ENCODE measurements at places on chromosomes 11 and 22.
A peak's percentile ranks its signal among the peaks of the same experiment; 100 is the strongest.

GRCh38 chr11:64762277-64762673 lies 2.5 kb upstream of the PYGM start:
- no peak for DNase-seq

DNA sequence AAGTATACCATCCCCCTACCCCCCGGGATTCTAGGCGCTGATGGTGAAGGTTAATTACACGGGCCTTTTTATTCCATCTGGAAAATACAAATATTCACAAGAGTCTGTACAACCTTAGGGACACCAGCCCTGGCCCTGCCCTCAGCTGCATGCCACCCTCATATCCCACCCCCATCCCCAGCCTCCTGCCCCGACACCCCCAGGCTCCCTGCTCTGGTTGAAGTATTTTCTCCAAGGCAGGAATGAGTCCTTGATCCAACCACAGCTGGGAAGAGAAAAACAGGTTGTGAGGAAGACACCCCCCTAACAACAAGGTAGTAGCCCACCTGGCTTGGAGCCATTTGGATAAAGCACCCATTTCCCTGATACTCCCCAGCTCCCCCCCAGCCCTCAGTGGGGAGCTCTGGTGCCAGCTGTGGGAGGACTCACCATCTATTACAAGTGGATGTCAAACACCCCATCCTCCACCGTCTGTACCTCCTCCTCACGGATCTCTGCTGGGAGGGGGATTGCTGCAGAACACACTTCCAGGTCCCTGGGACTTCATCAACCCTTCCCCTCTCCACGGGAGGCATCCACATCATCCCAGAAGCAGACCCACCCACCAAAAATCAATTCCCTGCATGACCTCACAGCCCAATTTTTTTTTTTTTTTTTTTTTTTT lies 4.0 kb upstream of the NRXN2 start:
- DNase-seq, result no peak

DNA sequence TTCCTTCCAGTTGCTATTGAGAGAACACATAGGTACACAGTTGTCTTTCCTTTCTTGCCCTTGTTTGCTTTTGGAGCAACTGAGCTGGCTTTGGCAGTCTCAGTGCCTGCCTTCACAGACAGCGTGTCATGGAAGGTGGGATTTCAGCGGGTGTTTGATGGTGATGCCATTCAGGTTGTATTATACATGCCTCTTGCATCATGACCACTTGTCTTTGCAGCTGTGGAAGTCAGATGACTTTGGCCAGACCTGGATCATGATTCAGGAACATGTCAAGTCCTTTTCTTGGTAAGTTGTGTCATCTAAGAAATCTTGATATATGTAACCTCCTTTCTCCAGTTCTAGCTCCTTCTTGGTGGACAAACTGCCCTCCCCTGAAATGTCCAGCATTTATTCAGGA lies 37.1 kb upstream of the SORL1-AS1 start:
- peak; percentile 3 for DNase-seq

- no peak for DNase-seq
These were observed 537.4 kb downstream of the TMEM135 start for GRCh38 chr11:87575088-87575487.

- no peak for DNase-seq
These were observed at the start of gene CALCB for GRCh38 chr11:15073361-15074205. TSS of gene CALCB (plus strand) at chr11:15073593. CDS start at chr11:15074719, 1,126 bp downstream.

DNA sequence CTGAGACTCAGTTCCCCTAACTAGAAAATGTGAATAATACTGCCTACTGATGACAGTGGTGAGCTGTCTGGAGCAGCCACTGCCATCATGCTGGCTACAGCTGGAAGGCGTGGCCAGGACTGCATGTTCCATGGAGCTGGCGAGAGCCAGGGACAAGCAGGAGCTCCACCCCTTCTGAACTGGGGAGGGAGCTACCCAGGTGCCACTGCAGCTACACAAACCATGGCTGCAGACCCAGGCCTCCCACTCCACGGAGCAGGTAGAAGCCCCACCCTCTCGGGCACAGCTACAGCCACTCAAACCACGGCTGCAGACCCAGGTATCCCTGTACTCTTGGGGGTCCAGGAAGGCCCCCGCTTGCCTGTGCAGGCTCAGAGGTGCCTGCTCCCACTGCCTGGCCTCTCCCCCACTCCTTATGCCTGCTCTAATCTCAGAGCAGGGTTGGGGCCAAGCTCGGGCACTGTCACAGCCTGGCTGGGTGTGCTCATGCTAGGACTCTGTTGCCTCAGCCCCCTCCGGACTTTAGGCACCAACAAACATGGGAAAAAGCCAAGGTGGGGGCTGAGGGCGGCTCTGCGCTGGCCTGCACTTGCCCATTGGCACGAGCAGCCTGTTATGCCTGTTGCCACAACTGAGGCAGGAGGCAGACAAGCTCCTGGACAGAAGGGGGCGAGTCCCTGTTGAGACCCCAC lies 51.7 kb downstream of the RAB30 start:
- DNase-seq, result no peak

- DNase-seq, result peak; percentile 27
These were observed 217.4 kb downstream of the SBF2 start for GRCh38 chr11:10076458-10077141.

DNA sequence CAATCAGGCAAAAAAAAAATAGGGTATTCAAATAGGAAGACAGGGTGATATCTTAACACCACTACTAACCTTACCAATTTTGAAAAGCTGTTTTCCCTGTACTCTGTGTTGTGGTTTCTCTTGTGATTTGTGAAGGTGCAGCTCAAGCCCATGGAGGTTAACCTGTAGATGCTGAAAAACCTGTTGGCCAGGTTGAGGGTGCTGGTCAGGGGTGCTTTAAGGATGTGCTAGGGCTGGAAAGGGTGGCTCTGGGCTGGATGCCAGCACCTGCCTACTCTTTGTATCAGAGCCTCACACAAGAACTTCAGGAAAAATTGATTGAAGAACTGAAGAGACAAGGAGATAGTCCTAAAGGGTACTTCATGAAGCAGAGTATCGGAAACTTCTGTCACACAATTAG lies 18.3 kb upstream of the OR5M8 start:
- no peak for DNase-seq

DNA sequence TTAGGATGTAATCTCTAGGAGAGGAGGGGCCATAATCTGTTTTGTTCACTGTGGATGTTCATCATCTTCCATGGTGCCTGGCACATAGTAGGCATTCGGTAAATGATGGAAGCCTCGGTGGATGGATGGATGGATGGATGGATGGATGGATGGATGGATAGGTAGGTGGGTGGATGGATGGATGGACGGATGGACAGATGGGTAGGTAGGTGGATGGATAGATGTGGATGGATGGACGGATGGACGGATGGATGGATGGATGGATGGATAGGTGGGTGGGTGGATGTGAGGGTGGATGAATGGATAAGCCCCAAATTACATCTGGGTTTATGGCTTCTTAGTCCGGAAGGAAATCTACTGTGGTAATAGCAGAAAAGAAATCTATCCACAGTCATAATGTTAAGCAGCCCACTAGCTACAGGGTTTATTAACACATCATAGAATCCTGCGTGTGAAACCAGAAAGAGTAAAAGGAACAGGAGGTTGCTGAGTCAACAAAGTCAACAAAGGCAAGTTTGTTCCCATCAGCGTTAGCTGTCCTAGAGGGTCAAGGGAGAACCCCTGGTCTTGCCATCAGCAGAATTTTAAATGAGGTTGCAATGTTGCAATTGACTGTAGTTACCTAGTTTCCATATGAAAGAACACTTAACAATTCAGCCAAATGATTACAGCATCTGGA lies 82.8 kb downstream of the C11orf91 start:
- DNase-seq, result no peak

DNA sequence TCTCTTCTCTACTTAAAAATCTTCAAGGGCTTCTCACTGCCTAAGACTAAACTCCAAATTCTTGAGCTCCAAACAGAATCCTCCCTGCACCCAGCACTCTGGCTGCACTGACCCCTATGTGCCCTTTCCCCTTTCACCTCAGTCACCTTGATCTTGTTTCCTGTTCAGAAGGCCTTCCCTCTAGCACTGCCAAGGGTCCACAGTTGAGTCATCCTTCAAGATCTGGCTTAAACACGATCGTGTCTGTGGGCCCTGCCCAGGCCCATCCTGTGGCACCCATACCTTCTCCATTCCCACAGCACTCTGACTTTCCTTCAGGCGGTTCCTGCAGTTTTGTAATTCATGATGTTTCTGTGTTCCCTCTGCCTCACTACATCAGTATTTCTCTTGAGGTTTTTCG lies 129.2 kb downstream of the ARL14EP start:
- no peak for DNase-seq

DNA sequence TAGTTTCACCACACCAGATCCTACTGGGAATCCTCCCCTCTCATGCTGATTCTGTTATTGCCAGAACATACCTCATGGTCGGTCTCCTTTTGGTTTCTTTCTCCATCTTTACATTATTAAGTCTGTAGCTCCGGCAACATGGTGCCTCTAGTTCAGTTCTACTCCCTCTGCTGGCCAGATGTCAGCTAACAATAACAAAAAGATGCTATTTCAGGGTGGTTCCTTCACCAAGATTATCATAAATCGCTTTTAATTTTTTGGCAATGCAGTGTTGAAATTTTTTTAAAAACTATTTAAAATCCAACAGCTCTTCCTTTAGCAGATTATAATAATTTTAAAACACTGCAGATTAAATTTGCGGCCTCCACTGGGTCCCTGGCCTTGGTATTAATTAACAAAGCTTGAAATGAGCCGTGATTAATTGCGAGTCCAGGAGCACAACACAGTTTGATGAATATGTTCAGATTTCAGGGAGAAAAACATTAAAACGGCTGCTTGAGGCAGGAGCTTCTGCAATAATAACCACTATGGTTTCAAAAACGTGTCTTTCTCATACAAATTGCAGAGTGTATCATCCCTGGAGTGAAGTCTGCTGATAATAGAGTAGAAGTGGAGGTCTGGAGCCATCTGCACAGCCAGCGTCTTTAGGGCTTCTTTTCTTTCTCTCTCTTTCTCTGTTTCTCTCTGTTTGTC lies 492.9 kb upstream of the KIRREL3 start:
- DNase-seq, result peak; percentile 6

GRCh38 chr11:64607381-64607985 lies 16.5 kb downstream of the SLC22A12 start:
- DNase-seq, result no peak
